Stimulated activated CD8-positive, alpha-beta memory T cell treated with anti-CD3 and anti-CD28 coated beads, Interleukin-12 subunit alpha, Interleukin-12 subunit beta, amount 100 ng/mL, for 1 hour (primary cell): ENCODE measurements at places on chromosomes 11 and 22.

GRCh38 chr11:89495951-89496350, 4.8 kb upstream of the NOX4 start:
- no peak for DNase-seq

DNA sequence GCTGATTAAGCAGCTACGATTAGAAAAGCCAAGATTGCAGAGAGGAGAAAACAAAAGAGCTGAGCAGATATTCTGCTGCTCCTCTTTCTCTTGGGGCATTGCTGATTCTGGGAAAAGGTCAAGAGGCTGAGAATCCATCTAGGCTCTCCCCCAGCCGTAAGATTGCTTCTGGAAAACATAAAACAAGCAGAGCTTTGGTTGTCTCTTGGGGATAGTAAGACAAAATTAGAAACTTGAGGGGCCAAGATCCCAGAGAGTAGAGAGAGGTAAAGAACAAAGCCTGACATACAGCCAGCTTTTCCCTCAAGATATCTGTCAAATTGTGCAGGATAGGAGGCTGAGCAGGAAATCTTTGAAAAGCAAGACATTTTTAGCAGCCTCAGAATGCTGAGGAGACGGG, 158.2 kb downstream of the TTC28 start:
- no peak for DNase-seq

- DNase-seq = no peak
These were observed 23.6 kb downstream of the DUSP8 start for GRCh38 chr11:1548221-1549070.

- DNase-seq = no peak
These were observed 25.4 kb downstream of the APIP start for GRCh38 chr11:34890812-34891211.

DNA sequence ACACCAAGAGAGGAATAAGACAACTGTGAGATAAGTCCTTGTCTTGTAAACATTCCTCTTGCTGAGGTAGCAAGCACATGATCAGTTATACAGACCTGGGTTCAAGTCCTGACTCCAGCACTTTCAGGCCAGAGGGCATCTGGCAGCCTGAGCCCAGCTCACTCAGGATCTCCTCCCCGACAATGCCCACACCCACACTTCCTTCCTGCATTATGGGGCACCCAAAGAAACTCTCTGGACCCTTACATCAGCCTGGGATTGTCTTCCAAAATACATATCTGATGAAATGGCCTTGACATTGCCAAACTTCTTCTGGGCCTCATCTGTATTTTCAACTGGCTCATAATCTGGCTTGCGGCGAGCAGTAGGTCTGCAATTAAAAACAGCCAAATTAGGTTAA, 48.6 kb downstream of the ARFGAP3 start:
- DNase-seq = no peak

GRCh38 chr11:2358754-2359442, 18.2 kb upstream of the CD81 start:
- DNase-seq = no peak

- DNase-seq = no peak
These were observed 748 bp downstream of the RAB30 start for GRCh38 chr11:83070731-83071566.

DNA sequence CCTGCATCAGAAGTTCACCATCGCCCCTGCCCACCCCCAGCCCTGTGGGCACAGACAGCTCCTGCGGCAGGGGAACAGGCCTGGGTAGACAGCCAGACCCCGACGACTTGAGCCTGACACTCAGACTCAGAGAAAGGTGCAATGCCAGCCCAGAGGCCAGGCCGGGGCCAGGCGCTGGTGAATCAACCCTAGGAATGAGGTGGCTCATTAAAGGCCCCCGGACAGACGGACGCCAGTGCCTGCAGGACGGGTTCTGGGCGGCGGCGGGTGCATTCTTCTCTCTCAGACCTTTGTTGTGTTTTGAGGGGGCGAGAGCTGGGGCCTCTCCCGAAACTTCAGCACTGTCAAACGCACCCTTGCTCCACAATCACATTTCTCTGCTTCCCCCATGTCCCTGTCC, 5.6 kb downstream of the OVOL1 start:
- no peak for DNase-seq

GRCh38 chr11:12508151-12508751, 130.9 kb downstream of the PARVA start:
- DNase-seq = no peak

DNA sequence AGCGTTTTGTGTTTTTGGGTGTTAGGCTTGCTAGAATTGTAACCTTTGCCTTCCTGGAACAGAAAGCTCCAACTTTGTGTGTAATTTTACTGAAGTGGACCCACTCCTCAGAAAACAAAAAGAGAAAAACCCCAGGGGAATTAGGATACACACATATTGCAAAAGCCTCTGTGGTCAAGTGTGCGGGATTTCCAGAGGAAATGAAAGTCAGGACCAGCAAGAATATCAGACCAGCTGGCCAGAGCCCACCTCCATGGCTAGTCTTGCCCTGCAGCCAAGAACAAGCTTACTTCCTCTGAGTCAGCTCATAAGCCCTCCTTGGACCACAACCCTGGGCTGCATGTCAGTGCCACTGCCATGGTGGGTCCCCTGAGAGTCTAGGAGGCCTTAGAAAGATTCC, 37.0 kb upstream of the FTH1 start:
- DNase-seq = no peak

DNA sequence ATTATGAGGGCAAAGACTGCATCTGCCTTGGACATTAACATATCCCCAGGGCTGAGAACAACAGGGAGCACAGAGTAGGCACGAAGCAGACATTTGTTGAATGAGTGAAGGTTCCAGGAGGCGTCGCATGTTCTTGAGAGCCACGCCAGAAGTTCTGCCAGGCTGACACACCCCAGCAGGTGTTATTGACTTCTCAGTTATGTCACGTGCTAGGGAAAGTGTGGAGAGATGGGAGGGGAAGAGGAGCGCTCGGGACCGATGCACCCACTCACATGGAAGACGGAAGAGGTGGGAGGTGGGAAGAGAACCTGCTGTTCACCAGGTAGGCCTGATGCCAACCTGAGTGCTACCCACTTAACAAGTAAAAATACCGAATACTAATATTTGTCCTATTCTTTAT, 232.8 kb downstream of the LARGE1 start:
- DNase-seq = no peak

DNA sequence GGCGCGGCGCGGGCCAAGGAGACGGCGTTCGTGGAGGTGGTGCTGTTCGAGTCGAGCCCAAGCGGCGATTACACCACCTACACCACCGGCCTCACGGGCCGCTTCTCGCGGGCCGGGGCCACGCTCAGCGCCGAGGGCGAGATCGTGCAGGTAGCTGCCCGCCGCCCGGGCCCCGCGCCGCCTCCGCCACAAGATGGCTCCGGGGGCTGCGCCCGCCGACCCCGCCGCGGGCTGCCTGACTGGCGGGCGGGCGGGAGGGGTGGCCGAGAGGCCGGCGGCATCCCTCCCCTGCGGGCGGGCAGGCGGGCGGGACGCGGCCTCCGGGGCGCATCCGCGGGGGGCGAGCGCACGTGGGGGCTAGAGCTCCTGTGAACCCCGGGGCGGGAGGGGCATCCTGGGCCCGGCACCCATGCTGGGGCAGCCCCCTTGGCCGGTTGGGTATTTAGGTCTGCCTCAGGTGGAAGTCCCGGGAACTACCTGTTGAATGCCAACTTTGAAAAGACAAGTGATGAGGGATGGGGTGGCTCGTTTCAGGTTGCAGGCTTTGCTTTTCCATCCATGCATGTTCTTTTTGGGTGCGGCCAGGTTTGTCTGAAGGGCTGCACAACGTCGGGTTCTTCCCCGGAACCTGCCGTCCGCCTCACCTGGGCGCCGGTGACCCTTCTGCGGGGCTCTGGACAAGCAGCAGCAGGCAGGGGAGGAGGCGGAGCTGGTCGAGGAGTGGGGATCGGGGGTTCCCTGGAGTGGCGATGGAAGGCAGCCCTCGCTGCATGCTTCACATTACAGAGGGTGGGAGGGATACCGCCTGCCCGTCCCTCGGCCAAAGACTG, 760 bp downstream of the ZNRF3 start:
- peak; percentile 4 for DNase-seq

GRCh38 chr22:42972649-42973535, 42.1 kb downstream of the PACSIN2 start:
- DNase-seq = no peak

DNA sequence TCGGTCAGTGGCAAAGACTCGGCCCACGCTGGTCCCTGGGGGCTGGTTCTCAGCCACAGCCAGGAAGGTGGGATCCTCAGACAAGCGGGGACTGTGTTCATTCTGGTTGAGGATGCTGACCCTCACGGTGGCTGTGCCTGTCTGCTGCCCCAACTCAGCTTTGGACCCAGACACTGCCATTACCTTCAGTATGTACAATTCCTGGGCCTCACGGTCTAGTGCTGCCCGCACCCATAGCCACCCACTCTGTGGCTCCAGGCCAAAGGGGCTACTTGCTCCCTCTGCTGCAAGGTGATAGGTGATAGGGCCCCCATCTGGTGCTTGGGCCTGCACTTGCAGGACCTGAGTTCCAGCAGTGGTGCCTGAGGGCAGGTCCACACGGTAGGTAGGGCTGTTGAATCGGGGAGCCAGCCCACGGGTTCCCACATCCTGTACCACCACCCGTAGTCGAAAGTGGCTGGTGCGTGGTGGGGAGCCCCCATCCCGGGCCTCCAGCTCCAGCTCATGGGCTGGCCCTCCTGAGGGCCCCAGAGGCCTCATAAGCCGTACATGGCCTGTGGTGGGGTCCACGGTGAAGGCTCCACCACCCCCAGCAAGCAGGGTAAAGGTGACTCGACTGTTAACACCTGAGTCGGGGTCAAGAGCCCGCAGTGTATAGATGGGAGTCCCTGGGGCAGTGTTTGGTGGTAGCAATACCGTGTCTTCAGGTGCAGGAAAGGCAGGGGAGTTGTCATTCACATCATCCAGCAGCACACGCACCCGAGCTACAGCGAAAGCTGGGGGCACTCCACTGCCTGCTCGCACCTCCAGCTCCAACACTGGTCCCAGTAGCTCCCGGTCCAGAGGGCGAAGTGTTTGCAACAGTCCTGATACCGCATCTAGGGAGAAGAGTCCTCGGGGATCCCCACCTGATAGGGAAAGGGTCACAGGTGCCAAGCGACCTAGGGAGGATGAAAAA, 13.2 kb upstream of the TPP1 start:
- DNase-seq = no peak

DNA sequence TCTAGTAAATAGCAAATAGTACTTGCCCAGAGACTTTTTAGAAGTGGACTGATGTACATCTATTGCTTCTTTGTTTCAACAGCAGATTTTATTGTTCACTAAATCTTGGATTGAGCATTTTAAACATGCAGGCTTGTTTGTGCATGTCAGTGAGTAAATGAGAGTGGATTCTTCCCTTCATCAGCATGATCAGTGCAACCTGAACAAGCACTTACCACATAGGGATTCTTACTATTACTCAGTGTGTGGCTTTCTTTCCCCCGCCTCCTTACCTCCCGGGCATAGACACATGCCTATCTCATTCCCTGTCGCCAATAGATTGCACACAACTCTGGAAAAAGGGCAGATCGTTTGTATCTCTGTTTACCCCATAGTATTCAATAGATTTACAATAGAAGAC, 197.5 kb downstream of the C11orf87 start:
- no peak for DNase-seq

DNA sequence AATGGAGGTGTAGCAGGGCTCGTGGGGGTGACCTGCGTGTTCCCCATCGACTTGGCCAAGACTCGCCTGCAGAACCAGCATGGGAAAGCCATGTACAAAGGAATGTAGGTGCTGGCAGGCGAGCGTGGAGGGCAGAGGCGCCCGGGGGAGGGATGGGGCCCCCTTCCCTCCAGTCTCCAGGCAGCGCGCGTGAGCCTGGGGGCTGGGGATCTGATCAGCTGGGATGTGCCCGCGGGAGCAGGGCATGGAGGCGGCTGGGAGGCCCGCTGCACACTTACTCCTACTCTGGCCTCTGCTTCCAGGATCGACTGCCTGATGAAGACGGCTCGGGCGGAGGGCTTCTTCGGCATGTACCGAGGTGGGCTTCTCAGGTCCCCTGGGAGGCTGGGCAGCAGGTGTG, 17.8 kb downstream of the SLC25A18 start:
- DNase-seq = no peak

GRCh38 chr11:68447015-68447801, 13.3 kb upstream of the PPP6R3 start:
- peak; percentile 62 for DNase-seq

DNA sequence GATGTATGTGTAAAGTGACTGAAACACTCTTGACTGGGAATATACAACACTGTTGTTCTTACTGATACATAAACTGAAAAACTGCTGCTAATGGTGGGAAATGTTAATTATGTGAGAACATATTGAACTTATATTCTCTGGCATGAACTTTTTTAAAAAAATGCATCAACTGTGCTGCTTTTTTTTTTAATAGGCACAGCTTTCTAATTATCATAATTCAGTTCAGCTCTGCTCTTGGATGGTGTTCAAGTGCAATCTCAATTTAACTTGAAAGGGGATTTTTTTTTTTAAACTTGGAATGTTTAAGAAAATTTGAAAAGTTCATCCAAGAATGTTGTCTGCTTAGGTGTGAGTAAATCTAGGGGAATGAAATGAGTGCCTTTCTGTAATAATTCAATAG, 5.2 kb downstream of the TEAD1 start:
- DNase-seq = no peak

- DNase-seq = no peak
These were observed 73.8 kb upstream of the ARFGAP3 start for GRCh38 chr22:42930810-42931420.

DNA sequence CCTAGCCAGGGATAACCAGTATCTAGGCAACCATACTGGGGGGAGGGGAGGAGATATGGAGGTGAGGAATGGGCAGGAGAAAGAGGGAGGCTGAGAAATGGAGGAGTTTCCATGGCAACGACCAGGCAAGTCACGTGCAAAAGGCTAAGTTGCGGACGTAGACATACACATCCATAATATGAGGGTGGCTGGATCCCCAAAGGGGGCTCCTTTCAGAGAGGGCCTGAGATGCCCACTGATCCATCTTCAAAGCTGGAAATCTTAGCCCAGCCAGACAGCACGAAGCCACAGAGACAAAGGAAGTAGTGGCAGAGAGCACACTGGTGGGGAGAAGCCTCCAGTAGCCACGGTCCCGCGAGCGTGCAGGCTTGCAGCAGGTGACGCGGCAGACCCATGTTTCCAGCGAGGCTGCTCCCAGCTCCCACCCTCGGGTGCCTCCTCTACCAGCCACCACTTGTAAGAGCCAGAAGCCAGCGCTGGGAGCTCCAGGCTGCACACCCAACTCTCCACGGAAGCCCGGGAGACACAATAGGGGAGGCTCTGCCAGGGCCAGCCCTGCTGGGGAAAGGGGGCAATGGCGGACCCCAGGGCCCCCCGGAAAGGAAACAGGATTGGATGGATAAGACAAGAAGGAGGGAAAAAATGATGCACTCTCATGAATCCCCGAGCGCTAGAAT, 938 bp downstream of the FXYD6 start:
- no peak for DNase-seq
